Activated T-helper 1 cell treated with Interleukin-2 at 50 U/mL for 16 hours (primary cell): ENCODE measurements at places on chromosomes 1 and 21.

DNA sequence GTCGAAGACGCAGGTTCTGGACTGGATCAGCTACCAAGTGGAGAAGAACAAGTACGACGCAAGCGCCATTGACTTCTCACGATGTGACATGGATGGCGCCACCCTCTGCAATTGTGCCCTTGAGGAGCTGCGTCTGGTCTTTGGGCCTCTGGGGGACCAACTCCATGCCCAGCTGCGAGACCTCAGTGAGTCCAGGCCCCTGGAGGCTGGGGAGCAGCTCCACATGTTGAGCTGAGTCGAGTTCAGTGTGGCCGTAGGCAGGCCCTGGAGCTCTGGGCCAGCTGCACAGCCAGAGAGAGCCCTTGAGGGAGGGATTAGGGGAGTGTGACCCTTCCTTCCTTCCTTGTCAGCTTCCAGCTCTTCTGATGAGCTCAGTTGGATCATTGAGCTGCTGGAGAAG lies 1.6 kb downstream of the ELF3 start:
- DNase-seq = no peak

GRCh38 chr1:153985341-153985912 lies 712 bp downstream of the RAB13 start:
- DNase-seq = no peak

GRCh38 chr1:2055911-2056575 lies 5.8 kb downstream of the PRKCZ start:
- no peak for DNase-seq

DNA sequence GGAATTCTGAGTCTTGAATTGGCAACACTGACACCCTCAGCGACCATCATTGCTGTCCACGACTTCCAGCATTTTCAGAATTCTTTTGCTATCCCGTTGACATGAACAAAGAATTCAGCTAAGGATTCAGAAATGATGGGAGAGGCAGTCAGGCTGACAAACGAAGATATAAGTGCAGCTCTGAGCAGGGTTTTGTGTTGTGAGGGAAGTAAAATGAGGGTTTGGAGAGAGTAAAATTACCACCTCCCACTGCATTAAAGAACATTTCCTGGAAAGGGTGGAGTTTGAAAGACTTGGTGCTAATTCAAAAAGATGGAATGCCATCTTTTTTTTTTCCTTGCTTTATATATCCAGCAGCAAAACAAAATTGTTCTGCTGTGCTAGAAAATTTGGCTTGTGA lies 4.9 kb upstream of the ELK4 start:
- no peak for DNase-seq

GRCh38 chr1:205342986-205343385 lies 13.7 kb downstream of the KLHDC8A start:
- DNase-seq = no peak

DNA sequence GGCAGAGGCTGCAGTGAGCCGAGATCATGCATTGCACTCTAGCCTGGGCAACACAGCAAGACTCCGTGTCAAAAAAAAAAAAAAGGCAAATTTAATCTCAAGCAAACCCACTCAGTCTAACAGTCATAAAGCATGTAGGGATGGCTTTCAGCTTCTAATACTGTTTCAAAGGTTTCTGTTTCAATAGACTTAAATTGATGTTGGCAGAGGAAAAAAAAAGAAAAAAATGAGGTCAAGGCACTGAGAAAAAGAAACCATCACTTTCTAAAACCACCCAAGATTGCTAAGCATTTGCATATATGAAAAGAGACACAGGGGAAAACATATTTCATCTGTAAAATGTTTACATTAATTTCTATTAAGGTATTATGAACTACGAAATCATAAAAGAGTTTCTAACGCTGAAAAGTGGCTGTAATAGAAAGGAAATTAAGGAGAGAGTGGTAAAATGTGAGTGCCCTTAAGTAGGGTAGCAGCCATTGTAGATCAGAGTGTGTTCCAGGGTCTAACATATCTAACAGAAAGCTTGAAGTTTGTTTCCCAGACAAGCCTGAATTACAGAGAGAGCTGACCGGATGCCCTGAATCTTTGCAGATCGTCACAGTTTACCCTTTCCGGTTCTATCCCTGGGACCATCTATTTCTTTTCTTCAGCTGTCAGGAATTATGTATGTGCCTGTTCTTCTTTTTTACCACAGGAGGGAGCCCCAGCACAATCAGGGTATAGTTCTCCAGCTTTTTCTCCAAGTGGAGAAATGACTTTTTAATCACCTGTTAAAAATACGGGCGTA lies 70.0 kb downstream of the PLD5 start:
- DNase-seq = no peak

- DNase-seq = no peak
Measured at GRCh38 chr1:91078859-91079258, 57.0 kb upstream of the ZNF644 start.

- DNase-seq = no peak
Measured at GRCh38 chr1:65195495-65196417, 47.8 kb downstream of the AK4 start.

DNA sequence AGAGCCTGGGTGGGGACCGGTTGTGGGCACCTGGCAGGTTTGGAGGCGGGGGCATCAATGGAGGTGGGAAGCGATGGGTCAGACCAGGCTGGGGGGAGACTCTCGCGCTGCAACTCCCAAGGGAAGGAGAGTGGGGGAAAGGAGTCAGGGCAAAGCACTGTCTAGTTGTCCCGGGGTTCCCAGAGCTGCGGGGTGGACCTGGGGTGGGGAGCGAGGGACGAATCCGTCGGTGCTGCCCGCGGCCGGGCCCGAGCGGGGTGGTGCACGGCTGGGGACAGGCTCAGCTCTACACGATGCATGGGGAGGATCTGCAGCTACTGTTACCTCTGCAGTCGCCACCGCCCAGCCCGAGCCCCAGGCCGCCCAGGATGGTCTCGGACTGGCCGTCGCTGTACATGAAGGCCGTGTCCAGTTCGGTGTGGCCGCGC lies 427 bp downstream of the AKR7A2 start:
- DNase-seq = no peak

DNA sequence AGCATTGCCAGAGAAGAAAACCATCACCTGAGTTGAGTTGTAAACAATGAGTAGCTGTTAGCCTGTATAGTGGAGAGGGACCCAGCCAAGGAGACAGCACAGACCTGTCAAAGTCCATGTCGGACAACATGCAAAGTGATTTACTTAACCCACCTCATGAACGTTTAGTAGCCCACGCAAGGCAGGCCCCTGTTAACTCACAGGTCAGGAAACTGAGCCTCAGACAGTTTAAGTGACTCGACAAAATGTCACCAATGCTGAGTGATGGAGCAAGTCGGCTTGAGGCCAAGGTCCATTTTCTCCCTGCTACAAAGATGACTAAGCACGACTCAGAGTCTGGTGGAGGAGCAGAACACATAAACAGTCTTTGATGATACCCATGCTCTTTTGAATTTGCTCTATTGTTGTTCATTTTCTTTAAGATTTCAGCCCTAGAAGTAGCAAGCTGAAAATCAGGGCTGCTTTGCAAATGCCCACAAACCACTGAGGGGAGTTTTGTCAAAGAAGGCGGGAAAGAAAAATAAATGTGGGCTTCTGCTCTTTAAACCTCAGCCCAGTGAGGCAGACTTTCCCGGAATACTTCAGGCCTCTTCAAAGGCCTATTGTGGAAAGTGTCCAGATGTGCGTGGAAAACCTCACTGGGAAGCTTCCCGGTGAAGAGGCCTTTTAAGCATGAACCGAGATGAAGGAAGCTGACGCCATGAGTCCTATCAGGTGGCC lies 83.8 kb upstream of the HOOK1 start:
- no peak for DNase-seq

GRCh38 chr1:58251430-58252073 lies 295.0 kb downstream of the OMA1 start:
- no peak for DNase-seq
